Peyer's patch (tissue), 4 donors: ENCODE measurements at places on chromosomes 1 and 21.

DNA sequence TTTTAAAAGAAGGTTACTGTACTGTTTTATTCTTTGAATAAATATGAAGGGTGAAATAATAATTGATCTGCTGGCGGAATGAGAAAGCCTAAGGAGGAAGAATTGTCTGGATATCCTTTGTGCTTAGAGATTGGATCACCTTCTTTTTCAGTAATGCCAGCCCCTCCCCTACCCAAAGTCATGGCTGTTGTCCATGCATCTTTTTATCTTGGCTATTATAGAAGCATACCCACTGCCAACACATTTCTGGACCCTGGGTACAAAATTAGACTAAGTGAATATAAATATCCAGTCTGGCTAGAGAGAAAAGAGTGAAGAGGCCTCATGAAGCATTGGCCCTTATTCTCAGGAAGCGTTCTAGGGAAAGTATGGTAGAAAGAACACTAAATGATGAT is 28.1 kb downstream of the AK4 start:
- DNase-seq: no peak

GRCh38 chr1:58704616-58705021 is 4.8 kb upstream of the MYSM1 start:
- DNase-seq: no peak

GRCh38 chr1:99457381-99458165 is 188.3 kb upstream of the PALMD start:
- no peak for DNase-seq

- DNase-seq: no peak
Observed at GRCh38 chr1:106619080-106619826, 437.2 kb upstream of the PRMT6 start.

DNA sequence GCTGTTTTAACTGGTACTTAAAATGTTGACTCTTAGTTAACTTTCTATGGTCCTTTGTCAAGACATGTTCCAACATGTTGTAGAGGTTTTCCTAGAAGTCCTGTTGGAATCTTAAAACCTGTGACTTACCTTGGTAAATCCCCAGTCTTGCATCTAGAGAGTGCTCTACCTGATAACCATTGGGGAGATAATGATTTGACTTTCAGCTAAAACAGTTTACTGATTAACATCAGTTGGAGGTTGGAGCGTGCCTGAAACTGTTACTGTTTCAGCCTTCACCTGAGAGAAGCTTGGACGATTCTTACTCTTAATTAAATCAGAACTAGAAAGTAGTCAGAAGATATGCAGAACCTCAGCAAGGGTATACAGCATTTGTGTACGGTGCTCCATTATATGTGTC is 8.8 kb downstream of the MDM4 start:
- no peak for DNase-seq
